ENCODE measurements at places on chromosomes 13 and 19.
A peak's percentile ranks its signal among the peaks of the same experiment; 100 is the strongest.

- no peak for DNase-seq
Measured at GRCh38 chr19:591099-591958, 1.6 kb downstream of the HCN2 start.

GRCh38 chr19:51694318-51695085 lies 1.4 kb downstream of the SPACA6 start:
- no peak for DNase-seq

DNA sequence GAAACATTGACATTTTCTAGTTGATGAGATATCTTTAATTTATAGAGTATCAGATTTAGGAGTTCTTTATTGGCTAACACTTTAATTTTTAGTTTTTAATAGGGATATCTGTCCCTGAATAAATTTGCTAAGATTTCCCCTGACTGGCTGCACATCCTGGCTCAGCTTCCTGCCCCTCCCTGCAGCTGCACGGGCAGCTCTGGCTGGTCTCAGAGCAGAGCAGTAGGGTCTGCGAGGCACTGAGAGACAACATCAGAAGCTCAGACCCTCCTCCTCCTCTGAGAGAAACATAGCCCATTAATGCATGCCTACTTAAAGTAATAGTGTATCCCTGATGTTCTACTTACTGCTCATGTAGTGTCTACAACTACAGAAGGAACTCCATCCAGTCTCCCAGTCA lies 139.2 kb downstream of the TNFSF13B start:
- DNase-seq = no peak

DNA sequence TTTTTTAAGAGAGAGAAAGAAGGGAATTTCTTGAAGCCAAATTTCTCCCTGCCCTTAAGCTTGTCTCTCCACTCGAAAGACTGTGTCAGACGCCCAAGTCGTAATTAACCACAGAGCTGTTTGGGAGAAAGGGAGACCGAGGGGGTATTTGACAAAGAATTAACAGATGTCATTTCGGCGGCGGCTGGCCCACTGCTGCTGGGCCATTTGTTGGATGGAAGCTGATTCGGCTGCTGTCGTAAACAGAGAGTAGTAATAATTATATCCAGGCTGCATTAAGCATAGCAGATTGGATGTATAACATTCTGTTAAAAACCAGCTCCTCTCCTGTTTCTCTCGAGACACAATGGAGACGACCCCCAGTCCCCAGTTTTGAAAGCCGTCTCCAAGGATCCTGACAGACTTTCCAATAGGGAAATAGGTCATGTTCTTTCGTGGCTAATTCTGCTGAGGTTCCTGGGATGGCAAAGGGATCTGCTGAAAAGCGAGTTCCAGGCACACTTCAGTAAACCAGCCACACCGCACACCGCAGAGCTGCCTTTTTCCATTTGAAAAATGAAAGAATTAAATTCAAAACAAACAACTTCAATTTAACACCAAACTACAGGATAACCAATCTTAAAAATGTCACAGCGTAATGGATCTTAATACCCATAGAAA lies 71.5 kb downstream of the KCTD15 start:
- no peak for DNase-seq

DNA sequence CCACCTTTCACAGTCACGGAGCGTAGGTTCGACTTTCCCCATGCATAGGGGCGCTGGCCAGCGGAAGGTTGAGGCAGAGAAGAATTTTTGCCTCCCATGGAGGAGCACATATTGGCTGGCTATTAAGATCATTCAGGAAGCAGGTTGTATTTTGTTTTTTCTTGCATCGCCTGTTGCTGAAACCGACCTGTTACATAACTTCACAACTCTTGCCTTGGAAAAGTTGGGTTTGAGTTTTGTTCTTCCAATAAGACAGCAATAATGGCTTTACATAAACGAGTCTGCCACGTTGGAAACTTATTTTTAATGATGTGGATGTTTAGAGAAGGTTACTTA lies 1.4 kb downstream of the UPF1 start:
- no peak for DNase-seq

- DNase-seq = no peak
Measured at GRCh38 chr19:40604171-40604646, 3.0 kb downstream of the LTBP4 start.

- no peak for DNase-seq
Measured at GRCh38 chr13:32889986-32890565, 126.1 kb upstream of the KL start.

DNA sequence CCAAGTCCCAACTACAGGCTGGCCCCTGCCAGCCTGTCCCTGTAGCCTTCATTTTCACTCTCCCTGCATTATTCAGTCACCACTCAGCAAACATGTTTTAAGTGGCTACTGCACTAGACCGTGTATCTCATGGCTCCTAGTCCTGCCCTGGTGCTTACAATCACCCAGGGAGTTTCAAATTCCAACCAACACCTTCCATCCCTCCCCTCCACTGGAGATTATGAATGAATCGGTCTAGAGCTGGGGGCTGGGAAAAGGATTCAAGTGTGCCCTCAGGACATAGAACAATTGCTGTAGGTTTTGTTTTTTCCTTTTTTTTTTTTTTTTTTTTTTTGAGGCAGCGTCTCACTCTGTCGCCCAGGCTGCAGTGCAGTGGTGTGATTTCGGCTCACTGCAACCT lies 15.0 kb upstream of the TNFAIP8L1 start:
- no peak for DNase-seq

DNA sequence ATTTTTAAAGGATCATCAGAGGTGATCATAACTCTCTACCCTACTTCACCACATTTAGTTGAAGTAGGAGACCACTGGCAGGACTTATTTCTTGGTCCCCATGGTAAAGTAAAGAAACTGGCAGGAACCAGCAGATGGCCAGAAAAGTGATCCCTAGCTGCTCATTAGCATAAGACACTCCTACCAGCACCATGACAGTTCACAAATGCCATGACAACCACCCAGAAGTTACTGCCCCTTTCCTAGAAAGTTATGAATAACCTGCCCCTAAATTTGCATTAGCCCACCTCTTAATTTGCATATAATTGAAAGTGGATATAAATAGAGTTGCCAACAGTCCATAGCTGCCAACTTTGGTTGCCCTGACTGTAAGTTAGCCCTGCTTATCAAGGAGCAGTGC lies 18.4 kb upstream of the RUBCNL start:
- DNase-seq = no peak

GRCh38 chr13:112733112-112733511 lies 43.3 kb downstream of the ATP11A start:
- DNase-seq = no peak

GRCh38 chr19:50874211-50874610 lies 972 bp downstream of the KLK2 start:
- no peak for DNase-seq

- DNase-seq = no peak
Measured at GRCh38 chr13:23928985-23929384, 31.7 kb upstream of the C1QTNF9B start.

- DNase-seq = no peak
Measured at GRCh38 chr13:48533961-48534600, 1.2 kb upstream of the RCBTB2 start.

DNA sequence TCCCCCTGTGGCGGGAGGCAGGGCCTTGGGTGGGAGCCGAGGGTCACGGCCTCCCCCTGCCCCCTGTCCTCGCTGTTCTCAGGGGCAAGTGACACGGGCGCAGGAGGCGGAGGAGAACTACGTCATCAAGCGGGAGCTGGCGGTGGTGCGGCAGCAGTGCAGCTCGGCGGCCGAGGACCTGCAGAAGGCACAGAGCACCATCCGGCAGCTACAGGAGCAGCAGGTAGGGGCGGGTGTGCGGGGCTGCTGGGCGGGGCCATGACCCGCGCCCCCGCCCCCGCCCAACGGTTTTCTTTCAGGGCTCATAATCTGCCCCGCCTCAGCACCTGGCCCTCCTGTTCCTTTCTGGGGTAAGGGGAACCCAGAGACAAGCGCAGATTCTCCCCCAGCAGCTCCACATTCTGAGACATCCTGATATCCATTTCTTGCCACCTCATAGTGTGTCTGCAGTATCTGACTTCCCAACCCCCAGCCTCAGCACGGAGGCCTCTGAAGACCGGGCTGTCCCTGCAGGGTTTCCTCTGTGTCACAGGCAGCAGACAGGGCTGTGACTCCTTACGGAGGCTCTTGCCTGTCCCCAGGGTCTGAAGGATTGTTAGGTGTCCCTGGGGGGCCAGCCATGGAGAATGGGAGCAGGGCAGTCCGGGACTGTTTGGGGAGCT lies 15.9 kb downstream of the PRR36 start:
- no peak for DNase-seq

GRCh38 chr19:40163541-40164129 lies 27.6 kb upstream of the MAP3K10 start:
- no peak for DNase-seq

GRCh38 chr13:26896986-26897668 lies 136.5 kb upstream of the GPR12 start:
- no peak for DNase-seq

DNA sequence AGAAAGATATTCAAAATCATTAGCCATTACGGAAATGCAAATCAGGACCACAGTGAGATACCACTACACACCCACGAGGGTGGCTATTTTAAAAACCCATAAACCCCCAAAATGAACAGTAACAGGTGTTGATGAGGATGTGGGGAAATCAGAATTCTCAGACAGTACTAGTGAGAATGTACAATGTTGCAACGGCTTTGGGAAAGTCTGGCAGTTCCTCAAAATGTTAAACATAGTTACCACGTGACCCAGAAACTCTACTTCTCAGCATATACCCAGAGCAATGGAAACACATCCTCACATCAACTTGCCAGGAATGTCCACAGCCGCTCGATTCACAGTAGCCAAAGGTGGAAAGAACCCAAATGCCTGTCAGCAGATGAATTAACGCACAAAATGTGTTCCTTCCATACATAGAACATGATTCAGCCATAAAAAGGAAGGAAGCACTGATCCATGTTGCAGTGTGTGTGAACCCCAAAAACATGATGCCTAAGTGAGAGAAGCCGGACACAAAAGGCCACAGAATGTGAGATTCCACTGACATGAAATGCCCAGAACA lies 7.0 kb downstream of the PLVAP start:
- DNase-seq = peak; percentile 65

DNA sequence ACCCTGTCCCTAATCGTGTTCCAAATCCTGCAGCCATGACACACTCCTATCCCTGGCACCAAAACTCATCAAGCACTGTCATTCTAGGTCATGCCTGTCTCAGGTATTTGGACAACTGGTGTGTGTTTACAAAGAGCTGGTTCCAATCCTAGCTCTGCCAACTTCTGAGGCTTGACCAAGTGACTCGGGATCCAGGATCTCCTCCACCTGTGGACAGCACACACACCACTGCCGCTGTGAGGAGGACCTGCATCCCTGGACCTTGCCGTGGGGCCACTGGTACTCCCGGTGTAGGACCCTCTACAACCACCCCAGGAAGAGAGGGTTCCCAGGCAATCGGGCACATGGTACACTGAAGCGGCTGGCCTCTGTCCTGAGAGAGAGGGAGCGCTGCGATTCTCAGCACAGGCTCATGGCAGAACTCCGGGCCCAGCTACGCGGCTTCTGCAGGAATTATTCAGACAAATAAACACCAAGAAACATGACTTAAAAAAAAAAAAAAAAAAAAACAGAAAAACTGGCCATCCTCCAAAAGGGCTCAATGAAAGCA lies 20.4 kb downstream of the MLLT1 start:
- DNase-seq = peak; percentile 66

DNA sequence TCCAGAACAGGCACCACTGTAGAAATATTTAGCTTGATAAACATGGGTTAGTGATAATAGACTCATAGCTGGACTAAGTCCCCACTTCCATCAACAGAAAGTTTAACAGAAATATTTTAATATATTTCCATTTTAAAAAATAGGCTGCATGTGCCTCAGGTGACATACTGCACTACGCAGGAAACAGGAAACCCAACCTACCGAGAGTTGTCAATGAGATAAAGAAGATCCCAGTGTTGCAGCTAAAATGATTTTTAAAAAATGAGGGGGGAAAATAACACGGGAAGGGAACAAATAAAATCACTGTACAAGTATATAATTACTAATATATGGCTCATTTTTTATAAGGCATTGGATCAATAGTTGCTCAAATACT lies 154.8 kb downstream of the TBC1D4 start:
- no peak for DNase-seq

- DNase-seq = no peak
Measured at GRCh38 chr13:26442541-26442940, 114.9 kb upstream of the WASF3 start.

GRCh38 chr19:39738814-39739213 lies 985 bp upstream of the CLC start:
- no peak for DNase-seq

DNA sequence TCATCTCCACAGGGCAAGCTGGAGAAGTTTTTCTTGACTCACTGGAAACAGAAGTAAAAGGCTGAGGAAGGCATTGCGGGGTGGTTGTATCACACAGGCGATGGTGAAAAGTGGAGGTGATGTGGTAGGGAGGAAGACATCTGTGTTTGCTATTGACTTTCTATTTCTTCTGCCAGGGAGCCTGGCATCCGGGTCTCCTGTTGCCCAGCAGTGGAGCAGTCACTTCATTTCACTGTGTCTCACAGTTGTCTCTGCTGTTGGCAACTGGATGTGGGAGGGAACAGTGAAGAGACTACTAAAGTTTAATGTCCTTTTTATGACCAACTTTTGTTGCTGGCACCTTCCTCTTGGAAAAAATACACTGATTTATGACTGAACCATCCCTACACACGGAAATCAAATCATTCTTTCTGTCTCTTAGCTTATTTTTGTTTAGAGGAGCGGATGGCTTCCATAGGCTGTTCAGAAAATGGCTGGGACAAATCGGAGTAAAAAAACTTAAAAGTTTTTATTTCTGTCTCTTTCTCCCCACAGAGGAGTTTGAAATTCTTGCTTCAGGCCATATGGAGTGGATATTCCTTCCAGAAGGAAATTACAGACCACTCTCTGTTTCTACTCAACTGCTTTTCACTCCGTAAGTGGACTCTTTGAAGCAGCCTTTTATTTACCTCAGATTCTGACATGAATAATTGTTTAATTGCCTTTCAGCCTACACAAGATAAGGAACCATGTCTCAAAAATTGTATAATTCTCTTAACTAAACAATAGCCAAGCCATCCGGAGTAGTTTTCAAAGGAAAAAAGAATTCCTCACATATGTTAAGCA lies 23.8 kb upstream of the MEDAG start:
- DNase-seq = no peak

All from fibroblast of gingiva (primary cell).